Head of caudate nucleus (tissue), 42 donors: ENCODE measurements at places on chromosomes 3 and 15.

DNA sequence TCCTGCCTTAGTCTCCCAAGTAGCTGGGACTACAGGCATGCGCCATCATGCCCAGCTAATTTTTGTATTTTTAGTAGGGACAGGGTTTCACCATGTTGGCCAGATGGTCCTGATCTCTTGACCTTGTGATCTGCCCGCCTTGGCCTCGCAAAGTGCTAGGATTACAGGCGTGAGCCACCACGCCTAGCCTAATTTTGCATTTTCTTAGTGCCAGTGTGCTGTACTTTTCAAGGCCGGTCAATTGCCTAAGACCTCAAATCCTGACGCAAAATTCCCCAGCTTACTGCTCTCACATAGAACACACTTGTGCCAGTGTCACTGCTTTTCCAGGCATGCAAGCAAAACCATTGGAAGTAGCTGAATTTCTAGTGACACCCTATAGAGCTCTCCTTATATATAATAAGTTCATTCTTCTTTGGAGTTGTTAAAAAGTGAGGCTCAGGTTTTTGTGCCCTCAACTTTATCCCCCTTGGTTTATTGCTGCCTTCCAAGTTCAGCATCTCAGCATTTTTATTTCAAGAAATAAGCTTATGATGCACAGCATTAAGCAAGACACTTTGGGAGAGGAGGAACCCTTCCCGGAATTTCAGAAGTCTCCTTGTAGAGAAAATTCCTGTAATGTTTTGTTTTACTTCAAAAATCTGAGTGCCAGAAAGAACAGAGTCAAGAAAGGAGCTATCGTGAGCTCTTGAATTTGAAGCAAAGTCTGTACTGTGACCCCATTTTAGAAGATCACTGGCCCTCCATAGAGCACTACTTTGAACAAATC, 93.2 kb downstream of the FILIP1L start:
- DNase-seq, result no peak

DNA sequence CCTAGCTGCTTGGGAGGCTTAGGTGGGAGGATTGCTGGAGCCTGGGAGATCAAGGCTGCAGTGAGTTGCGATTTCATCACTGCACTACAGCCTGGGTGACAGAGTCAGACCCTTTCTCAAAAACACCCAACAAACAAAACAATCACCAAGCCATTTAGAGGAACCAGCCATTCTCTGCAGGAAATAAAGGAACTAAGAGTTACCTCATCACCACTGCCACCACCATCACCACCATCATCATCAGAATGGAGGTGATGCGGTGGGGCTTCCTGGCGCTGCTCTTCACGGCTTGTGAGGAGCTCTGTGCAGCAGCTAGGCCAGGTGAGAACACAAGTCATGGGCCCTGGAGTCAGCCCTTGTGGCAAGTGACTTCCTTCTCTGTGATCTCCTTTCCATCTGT, 37.7 kb upstream of the KLHL25 start:
- DNase-seq, result no peak

DNA sequence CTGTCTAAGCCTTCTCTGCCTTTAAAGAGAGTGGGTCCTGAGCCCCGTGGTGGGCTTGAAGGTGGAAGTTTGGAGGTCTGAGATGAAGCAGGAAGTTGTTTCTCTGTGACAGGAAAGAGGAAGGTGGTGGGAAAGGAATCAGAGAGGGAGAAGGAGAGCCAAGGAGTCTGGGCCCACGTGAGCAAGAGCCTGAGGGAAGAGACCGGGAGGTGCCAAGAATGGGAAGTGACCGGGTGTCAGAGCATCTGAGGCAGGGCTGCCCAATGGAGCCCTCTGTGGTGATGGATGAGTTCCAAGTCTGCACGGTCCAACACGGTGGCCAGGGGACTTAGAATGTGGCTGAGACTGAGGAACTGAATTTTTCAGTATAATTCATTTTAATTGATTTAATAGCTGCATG, 24.6 kb downstream of the ALDH1L1 start:
- no peak for DNase-seq

- no peak for DNase-seq
Measured at GRCh38 chr3:155166441-155166840, 86.3 kb downstream of the MME start.

- DNase-seq, result no peak
Measured at GRCh38 chr3:128585974-128586373, 64.6 kb downstream of the RPN1 start.

DNA sequence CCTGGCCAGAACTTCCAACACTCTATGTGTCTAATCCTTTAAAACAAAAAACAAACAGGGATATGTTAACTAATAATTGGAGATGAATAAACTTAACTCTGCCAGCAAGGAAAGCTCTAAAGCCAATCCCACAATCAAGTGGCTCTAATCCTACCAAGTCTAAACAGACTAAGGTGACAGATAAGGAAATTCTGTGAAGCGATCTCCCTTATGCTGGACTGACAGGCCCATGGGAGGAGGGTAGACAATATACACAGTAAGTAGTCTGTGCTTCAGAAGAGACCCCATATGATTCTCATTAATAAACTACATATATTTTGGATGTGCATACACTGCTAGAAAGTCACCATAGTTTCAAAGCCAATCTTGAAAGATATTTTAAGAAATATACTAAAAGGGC, 10.1 kb downstream of the VPS13C start:
- no peak for DNase-seq

GRCh38 chr3:43289401-43289800, 3.1 kb downstream of the SNRK start:
- no peak for DNase-seq

DNA sequence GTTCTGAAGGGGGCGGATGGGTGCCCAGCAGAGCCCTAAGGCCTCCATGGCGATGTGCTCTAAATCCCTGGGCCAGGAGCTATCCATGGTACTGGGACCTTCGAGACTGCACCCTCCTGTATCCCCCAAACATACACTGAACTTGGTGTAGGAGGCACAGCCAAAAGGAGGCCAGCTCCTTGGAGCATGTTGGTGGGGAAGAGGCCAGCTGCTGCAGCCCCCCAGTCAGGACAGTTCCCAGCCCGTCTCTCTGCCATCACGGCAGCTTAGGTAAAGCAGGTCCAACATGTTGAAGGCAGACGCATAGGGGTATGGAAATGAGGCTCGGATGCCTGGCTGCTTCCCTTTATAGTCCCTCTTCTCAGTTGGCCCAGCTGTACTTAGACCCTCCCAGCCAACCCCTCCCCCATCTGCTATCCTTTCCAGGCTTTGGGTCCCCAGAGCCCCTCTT, 1.8 kb downstream of the CAMKV start:
- no peak for DNase-seq

- no peak for DNase-seq
Measured at GRCh38 chr3:120052677-120053076, 41.6 kb downstream of the GSK3B start.

DNA sequence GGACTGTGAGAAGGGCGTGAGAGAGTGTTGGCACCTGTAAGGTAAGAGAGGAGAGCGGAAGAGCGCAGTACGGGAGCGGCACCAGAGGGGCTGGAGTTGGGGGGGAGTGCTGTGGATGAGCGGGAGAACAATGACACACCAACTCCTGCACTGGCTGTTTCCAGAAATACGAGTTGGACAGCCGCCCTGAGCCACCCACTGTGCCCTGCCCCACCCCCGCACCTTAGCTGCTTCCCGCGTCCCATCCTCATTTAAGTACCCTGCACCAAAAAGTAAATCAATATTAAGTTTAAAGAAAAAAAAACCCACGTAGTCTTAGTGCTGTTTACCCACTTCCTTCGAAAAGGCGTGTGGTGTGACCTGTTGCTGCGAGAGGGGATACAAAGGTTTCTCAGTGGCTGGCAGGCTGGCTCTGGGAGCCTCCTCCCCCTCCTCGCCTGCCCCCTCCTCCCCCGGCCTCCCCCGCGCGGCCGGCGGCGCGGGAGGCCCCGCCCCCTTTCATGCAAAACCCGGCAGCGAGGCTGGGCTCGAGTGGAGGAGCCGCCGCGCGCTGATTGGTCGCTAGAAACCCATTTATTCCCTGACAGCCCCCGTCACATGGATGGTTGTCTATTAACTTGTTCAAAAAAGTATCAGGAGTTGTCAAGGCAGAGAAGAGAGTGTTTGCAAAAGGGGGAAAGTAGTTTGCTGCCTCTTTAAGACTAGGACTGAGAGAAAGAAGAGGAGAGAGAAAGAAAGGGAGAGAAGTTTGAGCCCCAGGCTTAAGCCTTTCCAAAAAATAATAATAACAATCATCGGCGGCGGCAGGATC, at the start of gene SOX2:
TSS of gene SOX2 (plus strand) at position 601 of the 811 bp plus-strand sequence. CDS start 436 bp downstream, outside the sequence.
- DNase-seq, result peak; percentile 84

GRCh38 chr3:66639809-66640356, 139.1 kb upstream of the LRIG1 start:
- no peak for DNase-seq

- no peak for DNase-seq
Measured at GRCh38 chr3:62281726-62282125, 91.6 kb downstream of the FEZF2 start.

DNA sequence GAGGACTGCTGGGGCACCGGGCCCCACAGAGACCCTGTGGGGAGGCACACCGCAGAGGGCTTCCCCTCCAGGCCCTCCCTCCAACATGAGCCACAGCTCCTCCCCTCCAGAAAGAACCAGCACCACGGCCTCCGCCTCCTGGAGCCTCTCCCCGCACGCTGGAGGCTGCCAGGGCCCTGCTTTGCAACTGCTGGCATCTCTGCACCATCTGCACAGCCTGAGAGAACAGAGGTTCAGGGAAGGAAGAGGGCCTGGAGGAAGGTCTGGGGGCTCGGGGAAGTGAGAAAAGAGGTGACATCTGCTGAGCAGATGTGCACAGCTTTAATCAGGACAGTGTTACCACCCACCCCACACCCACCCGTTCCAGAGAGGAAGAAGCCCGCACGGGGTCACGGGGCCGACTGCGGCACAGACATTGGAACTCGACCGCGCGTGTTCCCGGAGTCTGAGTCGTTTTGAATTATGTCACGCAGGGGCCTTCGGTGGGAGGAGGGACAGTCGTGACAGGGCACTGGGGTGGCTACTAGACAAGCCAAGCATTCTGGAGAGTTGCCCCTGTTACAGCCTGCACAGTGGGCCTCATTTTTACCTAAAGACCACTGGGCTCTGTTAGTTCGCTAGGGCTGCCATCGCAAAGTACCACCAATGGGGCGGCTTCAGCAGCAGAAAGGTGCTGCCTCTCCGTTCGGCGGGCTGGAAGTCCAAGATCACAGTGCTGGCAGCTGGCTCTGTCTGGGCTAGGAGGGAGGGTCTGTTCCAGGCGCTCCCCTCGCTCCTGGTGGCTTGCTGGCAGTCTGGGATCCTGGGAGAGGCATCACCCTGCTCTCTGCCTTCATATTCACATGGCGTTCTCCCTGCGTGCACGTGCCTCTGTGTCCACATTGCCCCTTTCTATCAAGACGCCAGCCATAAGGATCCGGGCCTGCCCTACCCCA, 194.8 kb downstream of the XXYLT1 start:
- DNase-seq, result no peak

- DNase-seq, result no peak
Measured at GRCh38 chr3:120765830-120766493, 23.4 kb downstream of the GTF2E1 start.

DNA sequence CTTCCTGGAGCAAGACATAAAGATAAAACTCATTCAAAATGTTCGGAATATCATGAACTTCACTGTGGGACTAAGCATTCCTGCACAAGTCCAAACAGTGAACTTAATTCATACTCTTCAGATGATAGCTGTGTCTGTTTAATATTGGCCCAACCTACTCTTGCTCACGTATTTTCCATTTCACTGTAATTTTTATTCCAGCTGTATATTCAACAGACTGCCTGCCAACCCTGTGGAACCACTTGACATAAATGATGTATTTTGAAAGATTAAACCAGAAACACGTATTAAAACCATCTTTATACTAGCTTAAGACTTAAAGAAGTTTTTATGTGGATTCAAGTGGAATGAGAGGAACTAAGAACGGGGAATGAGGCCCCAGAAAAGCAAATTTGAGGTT, 172.5 kb downstream of the TMEM108 start:
- DNase-seq, result no peak

- DNase-seq, result no peak
Measured at GRCh38 chr3:35602395-35602936, 36.9 kb upstream of the ARPP21 start.

GRCh38 chr3:169668957-169669741, 5.6 kb upstream of the MECOM start:
- DNase-seq, result peak; percentile 80
